ENCODE measurements at places on chromosomes 12 and 14.
A peak's percentile ranks its signal among the peaks of the same experiment; 100 is the strongest.

DNA sequence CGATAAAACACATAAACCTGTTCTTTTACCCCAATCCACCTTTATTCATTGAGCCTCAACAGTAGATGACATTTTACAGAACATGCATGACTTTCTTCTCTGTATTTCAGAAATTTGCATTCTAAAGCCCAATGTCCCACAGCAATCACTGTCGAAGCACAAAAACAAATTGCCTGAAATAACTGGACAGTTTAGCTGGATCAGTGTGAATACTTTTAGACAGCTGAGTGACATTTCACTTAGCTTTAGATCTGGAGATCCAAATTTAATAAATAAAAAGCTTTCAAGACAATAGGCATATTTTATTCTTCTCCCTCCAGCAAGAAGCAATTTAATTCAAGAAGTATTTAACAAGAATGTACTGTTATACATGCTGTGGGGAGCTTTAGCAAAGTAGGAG lies 109.1 kb upstream of the FSCB start:
- no peak for DNase-seq

- DNase-seq: peak; percentile 57
Measured at GRCh38 chr12:2052826-2053678, at the start of gene CACNA1C. CACNA1C (plus strand) TSS chr12:2052987; CDS start chr12:2053563, 576 bp downstream.

DNA sequence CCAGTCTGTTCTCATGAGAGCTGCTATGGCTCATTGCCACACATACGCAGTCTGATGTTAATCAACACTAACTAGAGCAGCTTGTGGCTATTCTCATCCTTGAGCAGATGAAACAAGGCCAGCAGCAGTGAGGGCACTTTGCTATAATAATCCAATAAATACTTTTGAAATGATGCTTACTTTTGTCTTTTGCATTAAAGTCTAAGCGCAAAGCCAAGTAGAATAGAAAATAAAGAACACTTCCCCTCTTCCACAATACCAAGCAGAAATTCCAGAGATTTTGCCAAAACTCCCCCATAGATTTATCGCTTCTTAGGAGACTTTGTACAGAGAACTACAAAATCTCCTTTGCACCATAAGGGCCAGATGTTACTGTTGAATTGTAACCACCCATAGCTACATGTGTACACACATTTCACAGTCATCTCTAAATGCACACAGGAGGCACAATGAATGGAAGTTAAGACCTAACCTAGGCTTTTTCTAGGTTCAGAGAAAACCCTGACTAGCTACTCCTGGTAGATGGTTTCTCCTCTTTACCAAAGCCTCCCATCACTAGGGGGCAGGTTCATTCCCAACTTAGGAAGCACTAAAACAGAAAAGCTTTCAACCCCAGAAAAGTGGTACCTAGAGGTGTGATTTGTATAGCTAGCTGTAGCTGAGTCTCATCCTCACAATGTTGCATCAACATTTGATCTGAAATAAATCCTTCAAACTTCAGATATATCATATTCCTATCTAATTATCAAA lies 119.3 kb downstream of the HMGA2 start:
- DNase-seq: peak; percentile 76

GRCh38 chr14:68039593-68039992 lies 220.0 kb downstream of the RAD51B start:
- DNase-seq: no peak

DNA sequence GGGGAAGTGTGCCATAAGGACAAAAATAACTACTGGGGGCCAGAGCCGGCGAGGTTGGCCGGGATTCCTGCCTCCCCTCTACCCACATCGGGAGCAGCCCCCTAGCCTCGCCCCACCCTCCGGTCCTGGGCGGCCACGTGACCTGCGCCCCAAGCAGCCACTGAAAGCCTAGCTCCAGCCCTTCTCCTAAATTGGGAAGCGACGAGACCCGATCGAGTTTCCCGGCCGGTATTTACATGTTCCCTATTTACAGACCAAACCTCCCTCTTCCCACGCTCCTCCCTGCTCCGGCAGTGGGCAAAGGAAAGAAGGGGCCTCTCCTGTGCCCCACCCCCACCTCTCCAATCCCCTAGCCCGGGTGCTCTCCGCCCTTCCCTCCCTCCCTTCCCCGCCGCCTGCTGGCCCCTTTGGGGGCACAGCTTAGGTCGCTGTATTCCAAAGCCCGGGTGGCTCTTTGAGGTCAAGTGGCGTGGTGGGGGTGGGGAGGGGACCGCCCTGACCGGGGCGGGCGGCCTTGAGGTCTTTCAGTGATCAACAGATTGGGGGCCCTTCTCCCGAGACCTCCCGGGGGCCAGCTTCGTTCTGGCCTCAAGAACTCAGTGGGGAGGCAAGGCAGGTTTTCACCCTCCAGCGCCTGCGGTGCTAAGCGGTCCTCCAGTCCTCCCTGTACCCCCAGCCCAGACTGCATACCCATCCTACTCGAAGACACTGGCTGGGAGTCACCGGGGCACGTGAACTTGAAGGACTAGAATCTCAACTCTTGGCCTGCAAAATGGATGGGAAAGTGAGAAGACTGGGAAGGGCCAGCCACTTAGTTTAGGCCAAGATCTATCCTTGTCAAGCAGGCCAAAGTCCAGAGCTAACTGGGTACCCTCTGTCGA lies 6.3 kb upstream of the CTDSP2 start:
- DNase-seq: no peak

DNA sequence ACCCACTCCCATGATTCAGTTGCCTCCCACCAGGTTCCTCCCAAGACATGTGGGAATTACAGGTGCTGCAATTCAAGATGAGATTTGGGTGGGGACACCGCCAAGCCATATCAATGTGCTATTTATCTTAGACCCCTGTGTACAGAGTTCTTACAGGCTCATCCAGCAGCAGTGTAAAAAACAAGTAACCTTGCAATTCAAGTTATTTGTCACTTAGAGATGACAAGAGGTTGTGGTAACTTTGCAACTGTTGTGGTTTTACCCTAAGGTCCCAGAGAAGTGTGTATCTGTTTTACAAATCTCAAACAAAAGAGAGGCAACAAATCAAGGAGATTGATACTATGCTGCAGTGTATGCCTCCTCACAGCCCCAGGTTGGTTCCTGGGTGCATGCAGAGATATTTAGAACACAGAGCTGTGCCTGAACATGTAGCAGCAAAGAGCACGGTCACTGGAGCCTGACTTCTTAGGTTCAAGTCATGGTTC lies 11.5 kb upstream of the HELB start:
- DNase-seq: no peak

GRCh38 chr12:68036642-68037041 lies 47.4 kb downstream of the IFNG-AS1 start:
- no peak for DNase-seq

- no peak for DNase-seq
Measured at GRCh38 chr14:49480979-49481498, 105.1 kb downstream of the RPS29 start.

DNA sequence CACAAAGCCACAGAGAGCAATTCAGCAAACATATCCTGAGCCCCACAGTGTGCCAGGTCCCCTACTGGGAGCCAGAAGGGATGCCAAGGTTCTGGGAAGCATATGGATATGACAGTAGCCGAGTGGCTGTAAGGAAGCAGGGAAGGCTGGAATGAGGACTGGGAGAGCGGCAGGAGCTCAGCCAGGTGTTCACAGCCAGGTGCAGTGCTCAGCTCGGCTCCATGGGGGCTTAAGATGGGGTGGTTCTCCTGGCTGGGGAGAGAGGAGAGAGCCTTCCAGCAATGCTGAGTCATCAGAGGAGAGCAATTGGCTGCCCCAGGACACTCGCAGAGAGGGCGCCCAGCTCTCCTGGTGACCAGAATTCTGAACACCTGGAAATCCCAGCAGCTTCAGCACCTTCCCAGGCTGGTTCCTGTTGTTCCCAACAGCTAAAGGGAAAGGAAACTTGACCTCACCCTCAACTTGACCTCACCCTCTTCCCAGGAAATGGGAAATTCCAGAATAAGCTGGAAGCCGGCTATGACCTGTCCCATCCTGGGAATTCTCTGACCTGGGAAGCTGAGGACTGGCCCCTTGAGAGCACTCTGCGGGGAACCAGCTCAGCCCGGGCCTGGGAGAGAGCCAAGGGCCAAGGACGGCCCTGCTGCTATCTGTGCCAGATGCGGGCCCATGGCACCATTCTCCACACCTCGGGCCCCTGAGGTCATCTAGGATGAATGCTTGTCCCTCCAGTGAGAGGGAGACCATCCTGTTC lies 34.6 kb downstream of the SLC6A12 start:
- no peak for DNase-seq

GRCh38 chr12:14243941-14244340 lies 121.5 kb upstream of the ATF7IP start:
- no peak for DNase-seq

- DNase-seq: no peak
Measured at GRCh38 chr14:71734885-71735284, 197.3 kb upstream of the RGS6 start.

- no peak for DNase-seq
Measured at GRCh38 chr14:72706485-72706884, 187.4 kb downstream of the DPF3 start.

GRCh38 chr14:74908861-74909341 lies 14.2 kb downstream of the RPS6KL1 start:
- DNase-seq: no peak

- DNase-seq: peak; percentile 25
Measured at GRCh38 chr12:52120951-52121823, 41.7 kb downstream of the SMIM41 start.

DNA sequence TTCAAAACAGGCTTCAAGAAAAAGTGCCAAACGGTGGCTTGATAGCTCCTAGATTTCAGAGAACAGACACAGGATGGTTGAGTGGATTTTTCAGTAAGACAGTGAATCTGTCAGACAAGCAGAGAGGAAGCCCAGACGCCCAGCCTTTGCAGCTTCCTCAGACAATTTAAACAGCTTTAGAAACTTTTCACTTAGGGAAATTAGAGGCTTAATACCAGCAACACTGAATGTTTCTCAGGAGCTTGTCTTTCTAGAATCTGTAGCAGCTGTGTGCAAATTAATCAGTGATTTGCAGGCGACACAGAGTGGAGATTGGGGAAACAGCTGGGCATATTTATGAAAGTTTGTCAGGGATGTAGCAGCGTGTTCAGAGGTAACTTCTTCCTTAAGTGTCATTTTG lies 362.1 kb downstream of the GALC start:
- no peak for DNase-seq

DNA sequence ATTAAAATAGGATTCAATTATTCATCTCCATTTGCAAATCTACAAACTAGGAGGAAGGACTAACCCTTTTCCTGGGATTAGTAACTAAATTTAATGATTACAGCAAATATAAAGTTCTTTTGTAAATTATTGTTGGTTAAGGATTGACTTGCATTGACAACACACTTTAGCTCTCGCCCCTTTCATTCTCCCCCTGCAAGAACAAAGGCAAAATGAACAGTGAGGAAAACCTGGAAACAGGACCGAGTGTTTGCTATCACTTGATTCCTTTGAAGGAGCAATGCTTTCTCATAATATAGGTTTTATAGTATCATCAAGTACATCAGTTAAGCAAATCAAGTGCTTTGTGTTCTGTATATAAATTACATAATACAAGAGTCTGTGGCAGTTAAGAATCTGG lies 7.4 kb upstream of the COX16 start:
- DNase-seq: no peak

- no peak for DNase-seq
Measured at GRCh38 chr14:79841433-79841832, 369.9 kb downstream of the DIO2 start.

DNA sequence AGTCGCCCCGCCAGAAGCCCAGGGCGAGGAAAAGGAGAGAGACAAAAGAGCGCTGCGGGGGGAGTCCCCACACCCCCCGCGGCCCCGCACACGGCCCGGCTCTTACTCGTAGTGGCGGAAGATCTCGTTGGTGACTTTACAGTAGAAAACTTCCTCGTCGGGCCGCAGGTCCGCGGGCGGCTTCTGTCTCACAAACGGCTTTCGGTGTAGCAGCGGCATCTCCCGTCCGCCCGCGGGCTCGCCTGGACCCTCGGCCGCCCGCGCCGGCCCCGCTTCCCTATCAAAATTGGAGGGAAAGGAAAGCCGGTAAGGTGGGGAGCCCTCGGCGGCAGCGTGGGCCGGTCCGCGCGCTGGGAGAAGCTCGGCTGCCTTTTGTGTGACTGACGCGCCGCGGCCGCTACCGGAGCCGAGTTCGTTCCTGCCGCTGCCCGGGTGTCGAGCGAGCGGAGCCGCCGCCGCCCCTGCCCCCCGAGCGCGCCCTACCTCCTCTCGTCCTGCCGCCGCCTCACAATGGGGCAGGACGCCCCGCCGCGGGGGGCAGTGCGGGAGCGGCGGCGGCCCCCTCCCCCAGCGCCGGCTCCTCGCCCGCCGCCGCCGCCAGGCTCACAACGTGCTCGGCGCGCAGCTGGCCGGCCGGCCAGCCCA lies 652 bp downstream of the BAZ1A start:
- DNase-seq: peak; percentile 42

- DNase-seq: peak; percentile 49
Measured at GRCh38 chr14:91997492-91997891, 42.4 kb downstream of the TRIP11 start.

GRCh38 chr12:89525824-89526770 lies at the start of gene POC1B:
POC1B (minus strand) TSS chr12:89526047; CDS start chr12:89525895, 152 bp downstream.
- DNase-seq: peak; percentile 82

GRCh38 chr14:31942166-31942841 lies 134.8 kb upstream of the ARHGAP5 start:
- no peak for DNase-seq

DNA sequence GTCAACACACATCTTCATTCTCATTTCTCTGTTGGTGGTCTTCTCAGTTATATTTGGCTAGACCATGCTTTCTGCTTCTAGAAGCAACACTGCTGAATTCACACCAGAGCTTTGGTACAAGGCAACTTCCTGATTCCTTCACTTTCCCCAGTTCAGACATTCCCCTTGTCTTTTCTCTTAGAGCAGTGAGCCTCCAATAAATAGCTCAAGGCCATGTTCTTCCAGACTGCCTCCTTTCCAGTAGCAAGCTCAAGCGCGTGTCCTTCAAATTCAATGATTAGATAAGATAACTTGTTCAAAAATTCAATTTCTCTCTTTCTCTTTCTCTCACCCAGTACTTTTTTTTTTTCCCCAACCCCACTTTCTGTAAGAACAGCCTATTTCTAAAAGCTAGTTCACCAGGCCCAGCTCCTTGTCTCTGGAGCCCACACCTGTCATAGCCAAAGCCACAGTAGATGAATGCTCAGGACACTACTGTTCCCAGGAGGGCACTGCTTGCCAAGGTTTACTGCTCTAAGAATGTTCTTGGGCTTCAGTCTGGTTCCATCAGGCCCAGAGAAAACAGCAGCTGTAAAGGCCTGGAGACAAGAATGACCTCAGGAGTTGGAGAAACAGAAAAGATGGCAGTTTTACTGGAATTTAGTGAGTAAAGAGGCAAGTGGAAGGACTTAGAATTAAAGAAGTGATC lies 17.7 kb downstream of the TBK1 start:
- peak; percentile 30 for DNase-seq

- no peak for DNase-seq
Measured at GRCh38 chr12:13119826-13120225, 16.4 kb upstream of the GSG1 start.

DNA sequence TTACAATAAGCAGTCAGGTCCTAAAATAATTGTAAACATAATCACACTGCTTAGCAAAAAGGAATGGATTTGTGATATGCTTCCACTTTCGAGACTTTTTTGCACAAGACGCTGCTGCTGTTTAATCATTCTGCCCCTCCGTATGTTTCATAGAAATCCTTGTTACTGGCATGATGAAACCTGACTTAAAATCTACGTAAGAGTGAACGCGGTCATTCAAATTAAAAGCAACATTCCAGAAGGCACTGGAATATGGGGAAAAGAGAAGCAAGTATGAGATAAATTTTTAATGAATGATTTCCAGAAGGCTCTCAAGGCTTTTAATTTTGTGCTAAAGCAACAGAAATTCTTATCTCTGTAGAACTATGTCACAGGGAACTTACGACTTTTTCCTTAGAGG lies 1.1 kb downstream of the CNIH1 start:
- peak; percentile 44 for DNase-seq

All from fibroblast of mammary gland (primary cell).